Left hindlimb (tissue), 1 donor: ENCODE measurements at places on chromosomes 6 and 20.

DNA sequence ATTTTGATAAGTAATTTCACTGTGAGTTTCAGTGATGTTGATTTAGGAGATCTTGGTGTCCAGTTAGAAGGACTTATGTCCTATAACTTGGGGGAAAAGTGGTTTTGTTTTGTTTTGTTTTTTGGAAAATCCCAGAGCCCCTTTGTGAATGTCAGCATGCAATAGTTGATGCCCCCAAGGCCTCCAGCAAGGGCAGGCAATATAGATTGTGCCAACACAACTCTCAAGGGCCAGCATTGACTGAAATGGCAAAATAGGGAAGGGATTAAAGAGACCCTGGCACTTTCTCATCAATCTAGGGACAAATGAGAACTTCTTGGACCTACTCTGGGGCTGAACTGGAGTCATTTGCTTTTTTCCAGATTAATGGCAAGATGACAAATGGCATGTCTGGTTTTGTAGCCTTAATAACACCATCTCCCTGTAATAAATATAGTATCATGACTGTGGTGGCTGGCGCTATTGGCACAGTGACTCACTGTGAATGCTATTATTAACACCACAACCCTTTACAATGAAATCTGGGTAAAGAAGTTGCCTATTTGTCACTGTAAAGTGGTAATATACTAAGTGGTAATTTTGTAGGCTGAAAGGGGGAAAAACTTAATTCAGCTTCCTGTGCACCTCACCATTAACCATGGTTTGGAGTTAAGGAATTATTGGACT, 51.8 kb downstream of the ABRACL start:
- DNase-seq = no peak

DNA sequence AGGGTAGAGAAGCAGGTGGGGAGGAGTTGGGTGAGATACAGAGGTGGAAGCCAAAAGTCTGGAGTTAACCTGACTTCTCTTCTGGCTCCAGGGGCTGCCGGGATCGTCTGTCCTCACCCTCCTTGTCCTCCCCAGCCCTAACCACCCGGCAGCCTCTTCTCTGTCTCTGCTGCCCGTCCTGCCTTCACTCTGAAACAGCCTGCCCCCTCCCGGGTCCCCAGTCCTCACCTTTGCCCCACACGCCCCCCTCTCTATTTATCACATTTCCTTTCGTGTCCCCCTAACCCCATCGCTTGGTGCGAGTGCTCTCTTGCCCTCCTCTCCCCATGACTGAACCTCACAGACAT, 5.7 kb downstream of the RING1 start:
- DNase-seq = no peak

DNA sequence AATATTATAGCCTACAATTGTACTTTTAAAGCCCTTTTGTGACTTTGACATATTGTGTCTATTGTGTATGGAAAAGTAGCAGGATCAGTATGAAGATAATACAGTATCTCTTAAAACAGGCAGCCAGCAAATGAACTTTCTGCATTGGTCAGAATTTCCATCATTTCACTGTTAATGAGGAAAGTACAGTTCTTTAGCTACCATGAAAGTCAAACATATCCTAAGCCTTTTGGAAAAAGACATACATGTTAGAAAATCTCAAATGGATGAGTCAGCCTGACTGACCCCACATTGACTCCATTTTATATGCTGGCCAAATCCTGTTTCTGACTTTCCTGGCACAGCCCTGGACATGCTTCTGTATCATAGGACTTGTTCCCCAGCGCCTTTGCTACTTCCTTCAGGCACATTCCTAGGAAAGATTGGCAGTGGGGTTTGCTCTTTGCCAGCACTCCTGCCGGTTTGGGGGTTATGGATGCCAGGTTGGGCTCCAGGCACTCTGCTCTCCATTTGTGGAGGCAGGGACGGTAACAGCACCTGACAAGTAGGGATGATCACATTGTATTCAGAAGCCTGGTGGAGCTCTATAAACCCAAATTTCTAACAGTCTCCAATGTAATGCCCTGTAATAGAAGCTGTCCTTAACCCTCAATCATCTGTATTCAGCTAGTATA, 43.7 kb downstream of the TOP1 start:
- peak; percentile 57 for DNase-seq

DNA sequence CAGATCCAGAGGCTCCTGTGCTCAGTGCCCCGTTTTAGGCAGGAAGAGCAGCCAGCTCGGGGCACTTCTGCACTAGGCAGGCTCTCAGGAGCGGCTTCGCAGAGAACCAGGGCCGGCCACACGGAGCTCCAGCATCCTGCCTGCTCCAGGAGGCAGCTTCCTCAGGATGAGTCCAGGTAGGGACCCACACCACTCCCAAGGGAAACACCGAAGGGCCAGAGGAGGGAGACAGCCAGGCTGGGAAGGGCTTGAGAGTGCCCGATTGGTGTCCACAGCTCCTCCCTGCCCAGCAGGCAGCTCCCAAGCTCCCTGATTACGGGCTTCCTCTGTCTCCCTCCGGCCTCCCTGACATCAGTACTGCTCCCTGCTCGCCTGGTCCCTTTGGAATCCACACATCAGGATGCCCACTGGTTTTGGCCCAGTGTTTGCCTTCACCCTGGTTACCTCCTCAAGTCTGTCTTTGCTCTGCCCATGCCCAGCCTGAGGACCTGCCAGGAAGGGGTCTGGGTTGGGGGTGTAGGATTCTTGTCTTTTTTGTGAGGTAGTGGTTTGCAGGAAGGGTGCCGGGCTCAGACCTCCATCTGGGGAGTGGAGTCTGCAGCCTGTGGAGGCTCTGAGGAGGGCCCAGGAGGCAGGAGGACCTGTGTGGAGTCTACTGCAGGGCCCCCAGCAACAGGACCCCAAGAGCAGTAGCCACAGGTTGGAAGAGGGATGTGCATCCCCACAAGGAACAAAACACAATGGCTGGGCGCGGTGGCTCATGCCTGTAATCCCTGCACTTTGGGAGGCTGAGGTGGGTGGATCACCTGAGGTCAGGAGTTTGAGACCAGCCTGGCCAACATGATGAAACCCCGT, 11.2 kb upstream of the PYGB start:
- DNase-seq = no peak

DNA sequence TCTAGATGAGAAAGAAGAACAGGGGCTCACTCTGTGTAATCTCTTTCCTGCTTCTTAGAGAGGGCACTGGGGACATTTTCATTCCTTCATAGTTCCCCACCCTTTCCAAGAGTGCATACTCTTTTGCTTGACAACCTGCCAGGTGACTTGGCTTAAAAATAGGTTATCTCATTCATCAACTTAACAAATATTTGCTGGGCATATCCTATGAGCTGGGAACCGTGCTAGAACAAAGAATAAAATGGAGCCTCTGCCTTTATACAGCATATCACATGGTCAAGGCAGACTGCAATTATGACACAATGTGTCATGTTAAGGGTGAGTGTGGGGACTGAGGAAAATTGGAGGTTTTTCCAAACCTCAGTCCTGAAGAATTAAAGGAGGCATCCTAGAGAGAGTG, 209.8 kb upstream of the FOXA2 start:
- no peak for DNase-seq

DNA sequence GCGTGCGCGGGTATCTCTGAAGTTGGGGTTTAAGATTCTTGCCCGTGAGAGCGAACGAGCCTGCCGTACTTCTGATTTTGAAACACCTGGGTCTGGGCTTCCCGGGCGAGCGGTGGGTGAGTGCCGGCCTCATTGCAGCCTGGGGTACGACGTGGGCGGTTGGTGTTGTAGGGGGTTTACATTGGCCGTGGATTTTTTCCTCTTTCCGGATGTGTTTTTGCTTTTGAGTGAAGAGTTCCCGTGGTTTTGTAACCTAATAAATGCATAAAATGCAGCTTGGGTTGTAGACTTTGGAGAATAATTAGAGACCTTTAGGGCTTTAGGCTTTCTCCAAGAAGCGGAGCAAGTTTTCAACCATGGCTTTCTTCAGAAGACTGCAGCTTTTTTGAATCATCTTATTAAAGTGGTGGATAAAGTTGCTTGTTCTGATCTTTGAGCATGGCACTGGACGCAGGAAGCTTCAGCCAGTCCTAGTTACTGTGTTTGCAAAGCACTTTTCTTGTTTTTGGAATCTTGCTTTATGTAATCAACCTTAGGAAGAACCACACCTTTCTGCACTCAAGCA, 314 bp downstream of the FARS2 start:
- no peak for DNase-seq

GRCh38 chr6:106120406-106120805, 34.3 kb downstream of the PRDM1 start:
- DNase-seq = no peak

DNA sequence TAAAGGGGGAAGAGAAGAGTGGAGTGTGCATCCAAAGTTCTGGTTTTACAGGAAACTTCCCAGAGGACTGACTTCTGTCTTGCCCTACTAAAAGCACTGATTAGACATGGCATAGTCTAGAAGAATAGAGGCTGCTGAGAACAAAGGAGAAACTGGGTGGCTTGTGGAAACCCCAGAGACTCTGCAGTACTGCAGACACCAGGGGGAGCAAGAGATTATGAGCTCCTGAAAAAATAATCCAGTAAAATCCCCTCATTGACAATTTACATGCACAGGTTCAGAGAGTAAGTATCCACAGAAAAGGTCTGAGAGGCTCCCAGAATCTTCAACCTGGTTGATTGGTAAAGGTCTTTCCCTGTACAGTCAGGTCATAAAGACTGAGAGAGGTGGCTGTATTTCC, 48.7 kb upstream of the CLVS2 start:
- DNase-seq = no peak

DNA sequence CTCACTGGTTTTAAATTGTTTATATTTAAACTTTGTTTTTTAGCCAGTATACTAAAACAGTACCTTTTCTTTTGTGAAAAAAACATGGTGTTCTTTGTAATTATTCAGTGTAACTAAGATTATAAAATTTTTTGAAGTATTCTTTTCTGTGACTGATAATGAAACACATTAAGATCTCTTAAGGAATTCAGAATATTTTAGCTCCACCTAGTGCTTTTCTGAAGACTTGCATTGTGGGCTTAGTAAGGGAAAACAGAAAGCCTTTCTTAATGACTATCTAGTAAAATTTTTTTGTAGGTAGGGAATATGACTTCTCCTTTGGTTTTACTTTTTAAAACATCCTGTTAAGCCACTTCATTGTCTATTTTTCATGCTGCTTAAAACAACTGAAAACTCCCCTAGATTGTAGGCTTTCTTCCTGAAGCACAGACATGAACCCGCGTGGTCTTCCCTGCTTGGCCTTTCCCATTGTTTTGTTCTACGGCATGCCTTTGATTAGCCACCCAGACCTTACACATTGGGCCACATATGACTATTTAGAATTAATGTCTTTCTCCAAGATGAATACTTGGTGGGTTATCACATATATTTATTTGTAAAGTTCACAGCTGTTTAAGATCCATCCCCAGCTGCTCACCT, 72.1 kb downstream of the AFDN start:
- no peak for DNase-seq

DNA sequence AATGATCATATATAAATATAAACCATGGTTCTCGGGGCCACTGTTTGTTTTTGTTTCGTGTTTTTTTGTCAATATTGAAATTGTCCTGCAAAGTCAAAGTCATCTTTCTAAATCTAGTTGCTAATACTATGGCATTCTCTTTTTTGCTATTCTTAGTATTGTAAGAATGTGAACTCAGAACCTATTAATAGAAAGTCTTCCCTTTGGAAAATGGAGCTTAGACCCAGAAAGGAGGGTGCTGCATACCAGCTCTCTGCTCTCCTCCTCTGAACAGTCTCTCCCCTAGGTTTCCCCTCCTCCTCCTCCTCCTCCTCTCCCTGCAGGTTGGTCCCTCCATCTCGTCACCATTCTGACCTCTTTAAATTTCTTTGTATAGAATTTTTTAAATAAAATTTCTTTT, 150.4 kb upstream of the CCN2 start:
- DNase-seq = no peak

- no peak for DNase-seq
Measured at GRCh38 chr6:140372064-140372463, 997.6 kb upstream of the CITED2 start.
